ENCODE measurements at places on chromosomes 16 and 17. TPM values are rescaled to one million over a fixed set of nuclear protein-coding genes. Genes with fewer than 3 reads are reported as not detected.

Gene CACNA1H
- 6.5 TPM for polyA plus RNA-seq

Gene NEUROD2
- not detected for polyA plus RNA-seq

Gene HOXB6
- 0.31 TPM for polyA plus RNA-seq

Gene CDK5R1
- polyA plus RNA-seq, result 5.5 TPM

Gene ASIC2
- polyA plus RNA-seq, result not detected

Gene IL34
- polyA plus RNA-seq, result 22.9 TPM

Gene TMEM220
- polyA plus RNA-seq, result 6.3 TPM

Gene UMOD
- polyA plus RNA-seq, result not detected

Gene KRT39
- not detected for polyA plus RNA-seq

Gene SPATA32
- polyA plus RNA-seq, result not detected

Gene C16orf86
- polyA plus RNA-seq, result 2.0 TPM

Gene RHBDL1
- polyA plus RNA-seq, result 0.49 TPM

Gene TPSAB1
- polyA plus RNA-seq, result 2.8 TPM

Gene DNAI2
- polyA plus RNA-seq, result not detected

Gene DCUN1D3
- polyA plus RNA-seq, result 3.2 TPM

Gene CD300LB
- polyA plus RNA-seq, result 0.06 TPM

Gene CBX2
- 3.3 TPM for polyA plus RNA-seq

Gene DOK4
- polyA plus RNA-seq, result 27.6 TPM

Gene KRTAP3-2
- polyA plus RNA-seq, result 1.8 TPM

Gene TBC1D28
- not detected for polyA plus RNA-seq

Gene CALB2
- 6.3 TPM for polyA plus RNA-seq

Gene CCL16
- polyA plus RNA-seq, result 0.24 TPM

Gene LUC7L3
- polyA plus RNA-seq, result 80.7 TPM

Gene LDHD
- 12.6 TPM for polyA plus RNA-seq

Gene RILP
- 6.0 TPM for polyA plus RNA-seq
